Thyroid gland (tissue), 4 donors: ENCODE measurements at places on chromosomes 13 and 19. TPM values are rescaled to one million over a fixed set of nuclear protein-coding genes. Genes with fewer than 3 reads are reported as not detected.
A peak's percentile ranks its signal among the peaks of the same experiment; 100 is the strongest.

DNA sequence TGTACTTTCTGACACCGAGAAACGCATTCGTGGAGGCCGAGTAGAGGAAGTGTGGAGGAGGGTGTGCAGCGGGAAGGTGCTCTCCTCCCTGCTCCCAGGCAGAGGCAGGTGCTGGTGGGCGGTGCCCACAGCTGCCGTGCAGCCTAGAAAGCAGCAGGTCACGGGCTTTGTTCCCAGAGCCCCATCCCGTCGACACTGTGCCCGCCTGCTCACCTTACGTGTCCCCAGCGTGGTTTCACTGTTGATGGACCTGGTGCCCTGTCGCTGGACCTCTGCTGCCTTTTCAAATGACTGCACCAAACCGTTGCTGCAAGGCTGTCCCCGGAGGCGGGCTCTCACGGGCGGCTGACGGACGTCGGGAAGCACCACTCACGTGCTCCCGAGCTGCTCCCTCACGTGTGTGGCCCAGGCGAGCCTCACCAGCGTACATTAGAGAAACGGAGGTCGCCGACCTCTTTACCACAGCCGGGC is 20.8 kb downstream of the PLEKHJ1 start:
- no peaks in the 10 kb centered on the region for H3K27me3 ChIP-seq
- H3K4me3 ChIP-seq: no peak overlapping the region
- H3K36me3 ChIP-seq: peaks cover 82% of the 10 kb centered on the region
- H3K27ac ChIP-seq: no peak overlapping the region
- H3K4me1 ChIP-seq: no peaks in the 10 kb centered on the region

GRCh38 chr13:84821261-84821660 is 939.0 kb upstream of the SLITRK1 start:
- DNase-seq: no peak
- H3K4me3 ChIP-seq: no peak overlapping the region
- H3K4me1 ChIP-seq: no peaks in the 10 kb centered on the region
- H3K27ac ChIP-seq: no peak overlapping the region
- H3K36me3 ChIP-seq: no peaks in the 10 kb centered on the region

Gene ZNF675
- 31.5 TPM for total RNA-seq

GRCh38 chr19:42250183-42250665 is 4.7 kb downstream of the ERF start:
- H3K4me1 ChIP-seq: peaks cover 53% of the 10 kb centered on the region
- peak overlapping the region; percentile 97 for H3K27ac ChIP-seq

GRCh38 chr19:6415591-6416190 is 8.9 kb downstream of the KHSRP start:
- no peak for DNase-seq
- H3K36me3 ChIP-seq: peaks cover 65% of the 10 kb centered on the region
- no peak overlapping the region for H3K27ac ChIP-seq
- H3K27me3 ChIP-seq: no peaks in the 10 kb centered on the region

Gene PRPF31
- 57.1 TPM for total RNA-seq

DNA sequence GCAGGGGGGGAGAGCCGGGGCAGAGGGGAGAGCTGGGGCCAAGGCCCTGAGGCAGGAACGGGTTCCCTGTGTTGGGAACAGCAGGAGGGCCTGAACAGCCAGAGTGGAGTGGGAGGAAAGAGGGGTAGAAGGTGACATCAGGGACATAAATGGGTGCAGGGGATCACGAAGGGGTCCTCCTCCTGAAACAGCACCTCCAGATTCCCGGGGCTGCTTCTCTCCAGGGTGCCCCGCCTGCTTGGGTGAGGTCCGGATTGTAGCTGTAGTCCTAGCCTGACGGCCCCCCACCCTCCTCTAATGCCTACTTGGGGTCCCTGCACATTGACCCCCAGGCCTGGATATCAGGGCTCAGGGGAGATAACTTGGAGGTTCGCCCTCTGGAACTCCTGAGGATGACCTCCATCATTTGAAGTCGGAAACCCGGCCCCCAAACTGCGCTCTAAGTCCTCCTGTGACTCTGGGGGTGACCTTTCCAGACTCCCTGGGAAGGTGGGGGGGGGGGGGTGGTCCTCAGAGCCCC is 473 bp upstream of the SCN1B start:
- no peaks in the 10 kb centered on the region for H3K4me1 ChIP-seq
- H3K27me3 ChIP-seq: no peaks in the 10 kb centered on the region
- H3K36me3 ChIP-seq: peaks cover 15% of the 10 kb centered on the region
- H3K27ac ChIP-seq: no peak overlapping the region
- H3K4me3 ChIP-seq: no peak overlapping the region

Gene ZIM2
- 6.5 TPM for total RNA-seq

Gene APOE
- total RNA-seq: 332 TPM

GRCh38 chr13:43864921-43865320 is 14.6 kb downstream of the CCDC122 start:
- no peaks in the 10 kb centered on the region for H3K36me3 ChIP-seq
- no peak overlapping the region for H3K4me3 ChIP-seq
- no peaks in the 10 kb centered on the region for H3K27me3 ChIP-seq
- H3K4me1 ChIP-seq: no peaks in the 10 kb centered on the region
- H3K27ac ChIP-seq: no peak overlapping the region

Gene ZNF415
- total RNA-seq: 21.0 TPM

DNA sequence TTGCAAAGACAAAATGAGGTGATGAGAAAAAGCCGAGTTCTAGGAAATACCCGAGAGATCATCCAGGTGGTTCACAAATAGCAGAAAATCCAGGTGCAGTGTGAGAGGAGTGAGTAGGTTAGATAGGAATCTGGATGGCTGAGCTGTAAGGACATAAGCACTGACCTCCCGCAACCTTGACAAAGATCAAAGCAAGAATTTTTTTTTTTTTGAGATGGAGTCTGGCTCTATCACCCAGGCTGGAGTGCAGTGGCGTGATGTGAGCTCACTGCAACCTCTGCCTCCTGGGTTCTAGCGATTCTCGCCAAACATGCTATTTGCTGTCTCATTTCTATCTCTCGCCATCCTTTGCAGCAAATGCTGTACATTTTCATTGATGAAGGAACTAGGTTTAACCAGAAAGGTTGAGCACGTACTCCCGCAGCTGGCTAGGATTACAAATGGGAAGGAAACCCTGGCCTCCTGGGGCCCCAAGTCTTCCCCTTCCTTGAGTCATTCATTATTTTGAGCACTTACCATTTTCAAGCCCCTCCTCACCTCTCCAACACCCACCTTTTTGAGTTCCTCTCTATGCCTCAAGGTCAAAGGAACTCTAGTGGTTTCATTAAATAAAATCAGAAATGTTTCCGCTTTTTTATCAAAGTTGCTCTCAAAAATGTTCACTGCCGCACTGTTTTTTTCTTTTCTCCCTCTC is 38.8 kb downstream of the NLRP12 start:
- H3K27me3 ChIP-seq: no peaks in the 10 kb centered on the region
- DNase-seq: no peak
- no peaks in the 10 kb centered on the region for H3K36me3 ChIP-seq
- no peak overlapping the region for H3K4me3 ChIP-seq
- H3K4me1 ChIP-seq: no peaks in the 10 kb centered on the region
- H3K27ac ChIP-seq: no peak overlapping the region

DNA sequence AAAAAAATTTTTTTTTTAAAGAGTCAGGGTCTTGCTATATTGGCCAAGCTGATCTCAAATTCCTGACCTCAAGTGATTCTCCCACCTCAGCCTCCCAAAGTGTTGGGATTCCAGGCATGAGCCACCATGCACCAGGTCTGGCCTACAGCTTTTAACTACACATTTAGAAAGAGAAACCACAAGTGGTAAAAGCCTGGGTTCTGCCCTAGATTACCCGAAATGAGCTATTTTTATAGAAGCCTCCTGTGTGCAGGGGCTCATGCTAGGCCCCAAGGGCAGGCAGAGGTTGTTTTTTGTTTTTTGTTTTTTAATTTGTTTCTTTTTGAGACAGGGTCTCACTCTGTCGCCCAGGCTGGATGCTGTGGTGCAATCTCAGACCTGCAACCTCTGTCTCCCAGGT is 14.0 kb upstream of the MYADM start:
- H3K27ac ChIP-seq: no peak overlapping the region
- no peaks in the 10 kb centered on the region for H3K4me1 ChIP-seq
- H3K4me3 ChIP-seq: no peak overlapping the region
- H3K36me3 ChIP-seq: no peaks in the 10 kb centered on the region
- no peak for DNase-seq

DNA sequence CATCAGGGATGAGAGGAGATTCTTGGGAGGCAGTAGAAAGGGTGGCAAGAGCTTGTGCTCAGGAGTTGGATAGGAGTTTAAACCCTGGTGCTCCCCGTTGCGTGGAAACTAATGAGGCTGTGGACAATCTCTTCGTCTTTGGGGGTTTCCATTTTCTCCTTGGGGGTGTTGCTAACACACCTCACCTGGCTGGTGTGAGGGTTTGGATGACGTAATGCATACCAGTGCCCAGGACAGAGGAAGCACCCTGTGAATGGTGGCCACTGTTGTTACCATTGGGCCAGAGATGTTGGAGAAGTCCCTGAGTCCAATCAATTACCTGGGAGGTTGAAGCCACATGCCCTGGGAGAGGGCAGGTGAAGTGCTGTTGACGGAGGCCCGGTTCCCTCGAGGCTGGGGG is 146.5 kb downstream of the URI1 start:
- DNase-seq: no peak
- no peak overlapping the region for H3K27ac ChIP-seq
- H3K27me3 ChIP-seq: no peaks in the 10 kb centered on the region

DNA sequence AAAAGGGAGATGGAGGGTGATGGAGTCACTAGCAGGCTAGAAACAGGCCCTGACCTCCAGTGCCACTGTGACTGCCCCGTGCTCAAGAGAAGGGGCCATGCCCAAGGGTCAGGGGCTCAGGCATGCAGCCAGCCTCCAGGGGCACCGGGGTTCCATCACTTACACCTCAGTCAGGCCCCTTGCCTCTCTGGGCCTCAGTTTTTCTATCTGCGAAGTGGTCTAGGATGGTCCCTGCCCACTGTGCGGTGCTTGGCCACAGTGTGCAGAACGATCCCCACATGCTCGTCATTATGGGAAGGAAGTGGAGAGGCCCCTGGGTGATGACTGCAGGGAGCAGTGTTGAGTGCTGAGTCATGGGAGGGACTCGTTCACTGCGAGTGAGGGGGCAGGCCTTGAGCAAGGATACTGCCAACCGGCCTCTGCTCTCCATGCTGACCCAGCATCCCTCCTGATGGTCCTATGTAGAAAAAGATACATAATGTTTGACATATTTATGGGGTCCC is 23.1 kb downstream of the TMED1 start:
- no peaks in the 10 kb centered on the region for H3K27me3 ChIP-seq
- DNase-seq: no peak
- peaks cover 9% of the 10 kb centered on the region for H3K36me3 ChIP-seq
- no peak overlapping the region for H3K4me3 ChIP-seq

DNA sequence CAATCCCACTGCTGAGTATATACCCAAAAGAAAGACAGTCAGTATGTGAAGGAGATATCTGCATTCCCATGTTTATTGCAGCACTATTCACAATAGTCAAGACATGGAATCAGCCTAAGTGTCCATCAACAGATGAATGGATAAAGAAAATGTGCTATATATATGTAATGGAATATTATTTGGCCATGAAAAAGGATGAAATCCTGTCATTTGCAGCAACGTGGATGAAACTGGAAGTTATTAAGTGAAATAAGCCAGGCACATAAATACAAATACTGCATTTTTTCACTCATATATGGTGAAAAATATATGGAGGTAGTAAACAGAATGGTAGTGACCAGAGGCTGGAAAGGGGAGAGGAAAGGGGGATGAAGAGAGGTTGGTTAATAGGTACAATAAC is 188.9 kb upstream of the SERP2 start:
- no peak overlapping the region for H3K27ac ChIP-seq
- H3K4me1 ChIP-seq: no peaks in the 10 kb centered on the region
- no peaks in the 10 kb centered on the region for H3K36me3 ChIP-seq
- DNase-seq: no peak
- H3K4me3 ChIP-seq: no peak overlapping the region

Gene F2RL3
- total RNA-seq: 14.8 TPM

Gene ZNF865
- total RNA-seq: 8.1 TPM

Gene ZNF296
- 0.34 TPM for total RNA-seq

DNA sequence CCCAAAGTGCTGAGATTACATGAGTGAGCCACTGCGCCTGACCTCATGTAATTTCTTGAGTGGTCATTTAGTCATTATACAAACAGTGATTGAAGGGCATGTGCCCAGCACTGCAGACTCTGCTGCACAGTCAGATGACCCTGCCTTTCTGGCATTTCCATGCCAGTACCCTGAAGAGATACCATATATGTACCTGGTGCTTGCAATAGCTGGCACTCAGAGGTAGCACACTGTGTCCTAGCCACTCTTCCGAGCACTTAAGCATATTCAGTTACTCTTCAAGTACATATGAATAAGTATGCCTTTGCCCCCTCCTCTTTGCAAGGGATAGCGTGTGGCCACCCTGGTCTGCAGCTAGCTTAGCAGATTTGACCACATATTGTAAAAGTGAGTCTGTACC is 15.5 kb downstream of the STX10 start:
- no peaks in the 10 kb centered on the region for H3K27me3 ChIP-seq
- no peak overlapping the region for H3K4me3 ChIP-seq
- peak overlapping the region; percentile 68 for H3K27ac ChIP-seq
- DNase-seq: peak; percentile 82
- H3K4me1 ChIP-seq: peaks cover 22% of the 10 kb centered on the region

DNA sequence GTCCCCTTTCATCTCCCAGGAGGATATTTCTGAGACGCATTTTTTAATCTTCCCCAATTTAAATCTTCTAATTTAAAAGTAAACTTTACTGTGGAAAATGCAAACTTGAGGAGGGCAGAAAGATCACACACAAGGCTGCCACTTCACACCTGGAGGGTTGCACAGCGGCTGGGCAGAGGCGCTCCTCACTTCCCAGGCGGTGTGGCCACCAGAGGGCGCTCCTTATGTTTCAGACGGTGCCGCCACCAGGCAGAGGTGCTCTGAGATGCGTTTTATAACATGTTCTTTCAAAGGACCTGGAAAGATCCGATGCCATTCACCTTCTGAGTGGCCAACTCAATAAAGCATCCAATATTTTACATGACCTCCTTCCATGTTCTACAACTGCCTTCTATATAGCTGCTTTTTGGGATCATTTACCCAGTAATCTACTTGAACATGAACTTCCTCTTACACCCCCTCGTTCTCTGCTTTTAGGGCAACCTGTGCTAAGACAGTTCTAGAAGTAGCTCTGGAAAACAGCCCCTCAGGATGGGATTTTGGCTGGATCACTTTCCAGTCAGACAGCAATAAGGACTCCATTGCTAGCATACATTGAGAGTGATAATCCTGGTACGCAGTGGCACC is 14.8 kb upstream of the MTUS2 start:
- DNase-seq: peak; percentile 35
- H3K27ac ChIP-seq: no peak overlapping the region
- no peaks in the 10 kb centered on the region for H3K27me3 ChIP-seq
- H3K4me1 ChIP-seq: no peaks in the 10 kb centered on the region

Gene KEAP1
- 95.4 TPM for total RNA-seq

DNA sequence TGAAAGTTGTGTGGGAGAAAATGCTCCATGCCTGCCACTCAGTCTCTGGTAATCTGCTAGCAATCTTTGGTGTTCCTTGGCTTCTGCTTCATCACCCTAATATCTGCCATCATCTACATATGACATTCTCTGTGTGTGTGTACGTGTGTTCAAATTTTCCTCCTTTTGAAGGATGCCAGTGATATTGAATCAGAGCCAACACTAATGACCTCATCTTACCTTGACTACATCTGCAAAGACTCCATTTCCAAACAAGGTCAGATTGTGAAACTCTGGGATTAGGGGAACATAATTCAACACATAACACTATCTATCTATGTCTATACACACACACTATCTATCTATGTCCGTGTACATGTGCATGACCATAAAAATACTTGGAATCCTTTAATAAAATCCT is 81.4 kb upstream of the IRS2 start:
- no peaks in the 10 kb centered on the region for H3K36me3 ChIP-seq
- DNase-seq: no peak
- peaks cover 12% of the 10 kb centered on the region for H3K4me1 ChIP-seq
- H3K27ac ChIP-seq: no peak overlapping the region
- no peaks in the 10 kb centered on the region for H3K27me3 ChIP-seq
